Stimulated activated CD4-positive, alpha-beta T cell treated with anti-CD3 and anti-CD28 coated beads, Interleukin-1b, Interleukin-23, amount 100 ng/mL, for 1 hour (primary cell): ENCODE measurements at places on chromosomes 4 and X.

DNA sequence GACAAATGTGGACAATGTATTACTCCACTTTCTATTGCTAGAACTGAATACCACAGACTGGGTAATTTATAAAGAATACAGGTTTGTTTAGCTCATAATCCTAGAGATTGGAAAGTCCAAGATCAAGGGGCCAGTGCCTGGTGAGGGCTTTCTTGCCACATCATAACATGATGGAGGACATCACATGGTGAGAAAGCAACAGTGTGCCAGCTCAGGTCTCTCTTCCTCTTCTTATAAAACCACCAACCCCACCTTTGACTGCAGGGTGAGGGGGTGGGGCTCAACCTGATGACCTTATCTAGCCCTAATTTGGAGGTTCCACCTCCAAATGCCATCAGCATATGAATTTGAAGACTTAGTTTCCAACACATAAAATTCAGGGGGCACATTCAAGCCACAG lies 105.7 kb upstream of the CXorf66 start:
- no peak for DNase-seq

DNA sequence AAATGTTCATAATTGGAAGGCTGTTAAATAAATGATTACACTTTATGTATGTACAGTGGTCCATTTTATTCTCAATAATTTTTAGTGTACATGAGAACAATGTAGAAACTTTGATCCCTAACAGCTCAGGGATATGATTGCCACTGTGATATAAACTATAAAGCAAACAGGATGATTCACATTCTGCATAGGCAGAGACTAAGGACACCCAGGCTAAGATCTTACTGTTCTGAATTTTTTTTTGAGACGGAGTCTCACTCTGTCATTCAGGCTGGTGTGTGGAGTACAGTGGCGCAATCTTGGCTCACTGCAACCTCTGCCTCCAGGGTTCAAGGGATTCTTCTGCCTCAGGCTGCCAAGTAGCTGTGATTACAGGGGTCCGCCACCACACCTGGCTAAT lies 186.6 kb downstream of the PDGFC start:
- no peak for DNase-seq

GRCh38 chrX:2679534-2680485 lies 11.3 kb upstream of the CD99 start:
- no peak for DNase-seq

DNA sequence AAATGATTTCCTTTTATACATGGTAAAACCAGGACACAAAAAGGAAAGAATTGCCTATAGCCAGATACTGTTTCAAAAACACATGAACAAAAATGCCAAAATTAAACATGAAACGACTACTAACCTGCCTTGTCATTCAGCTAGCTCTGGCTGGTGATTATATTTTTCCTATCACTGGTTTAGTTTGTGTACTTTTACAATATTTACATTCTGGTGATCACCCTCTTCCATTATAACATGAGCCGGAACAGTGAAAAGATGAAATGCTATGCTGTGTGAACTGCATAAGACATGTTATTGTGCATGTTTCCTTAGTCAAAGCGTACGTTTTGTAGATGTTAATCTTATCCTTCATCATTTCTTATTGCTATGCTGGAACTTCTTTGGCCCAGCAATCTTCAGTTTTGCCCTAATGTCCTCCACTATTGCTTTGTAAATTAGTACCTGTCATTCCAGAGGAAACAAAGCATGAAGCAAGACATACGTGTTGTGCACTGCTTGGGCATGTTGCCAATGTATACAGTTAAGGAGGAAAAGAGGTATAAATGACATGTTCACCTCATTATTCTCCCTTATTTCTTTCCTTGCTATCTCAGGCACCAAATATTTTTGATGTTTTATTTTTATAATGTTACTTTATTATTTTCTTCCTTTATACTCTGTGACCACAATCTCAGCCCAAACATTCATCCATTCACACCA lies 386.3 kb downstream of the ARHGAP24 start:
- DNase-seq: no peak

DNA sequence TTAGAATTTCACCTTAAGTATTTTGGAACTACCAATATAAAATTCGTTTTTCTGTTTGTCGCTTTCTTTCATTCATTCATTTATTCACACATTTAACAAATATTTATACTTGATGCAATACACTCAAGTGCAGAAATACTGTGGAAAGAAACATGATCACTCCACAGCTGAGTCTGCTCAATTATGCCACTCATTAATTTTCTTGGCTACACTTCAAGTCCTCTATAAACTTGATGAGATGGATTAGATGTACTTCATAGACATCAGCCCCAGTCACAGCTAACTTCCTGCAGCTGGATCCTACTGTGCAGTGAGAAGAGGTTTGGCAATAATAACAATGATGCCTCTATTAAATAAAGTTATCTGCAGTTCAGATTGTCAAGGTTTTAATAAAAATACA lies 208.1 kb downstream of the PDGFC start:
- no peak for DNase-seq

DNA sequence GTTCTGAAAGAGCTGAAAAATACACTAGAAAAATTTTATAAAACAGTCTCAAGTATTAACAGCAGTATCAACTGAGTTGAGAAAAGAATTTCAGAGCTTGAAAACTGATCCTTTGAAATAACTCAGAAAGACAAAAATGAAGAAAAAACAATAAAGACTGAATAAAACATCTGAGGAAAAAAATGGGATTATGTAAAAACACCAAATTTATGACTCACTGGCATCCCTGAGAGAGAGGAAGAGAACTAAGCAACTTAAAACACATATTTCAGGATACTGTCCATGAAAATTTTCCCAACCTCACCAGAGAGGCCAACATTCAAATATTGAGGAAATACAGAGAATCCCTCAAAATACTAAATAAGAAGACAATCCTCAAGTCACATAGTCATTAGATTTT lies 22.9 kb downstream of the PABPC4L start:
- DNase-seq: no peak

DNA sequence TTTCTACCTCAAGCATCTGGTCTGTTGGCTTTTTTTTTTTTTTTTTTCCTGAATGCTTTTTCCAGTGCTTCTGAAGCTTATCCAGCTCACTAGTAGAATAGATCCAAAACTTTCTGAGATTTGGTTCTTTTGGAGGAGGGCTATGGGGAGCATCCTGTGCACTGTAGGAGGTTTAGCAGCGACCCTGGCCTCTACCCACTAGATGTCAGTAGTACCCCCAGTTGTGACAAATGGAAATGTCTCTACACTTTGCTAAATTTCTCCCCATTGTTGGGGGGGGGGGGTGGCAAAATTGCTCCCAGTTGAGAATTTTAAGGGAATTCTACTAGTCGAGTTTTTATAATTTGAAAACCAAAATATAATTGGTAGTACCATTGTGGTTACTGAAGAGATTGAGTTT lies 23.0 kb upstream of the PPA2 start:
- no peak for DNase-seq

- DNase-seq: peak; percentile 57
Measured at GRCh38 chrX:149540621-149541520, at the start of gene EOLA1. Gene EOLA1 (plus strand): TSS chrX:149541012. CDS start chrX:149545631, 4,619 bp downstream.

DNA sequence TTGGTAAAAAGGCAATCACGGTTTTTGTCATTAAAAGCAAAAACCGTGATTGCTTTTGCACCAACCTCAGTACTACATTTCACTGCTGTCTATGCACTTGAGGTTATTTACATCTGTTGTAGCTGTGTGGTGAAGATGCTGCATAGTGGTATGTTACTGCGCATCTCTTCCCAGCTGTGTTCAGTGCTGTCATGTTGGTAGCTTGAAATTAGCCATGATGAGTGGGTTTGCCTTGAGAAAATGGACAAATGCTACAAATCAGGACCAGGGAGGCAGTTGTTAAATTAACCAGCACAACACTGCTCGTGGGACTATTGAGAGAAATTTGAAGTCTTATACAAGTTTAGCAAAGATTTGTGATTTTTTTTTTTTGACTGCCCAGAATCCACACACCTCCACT lies 2.2 kb upstream of the SMIM43 start:
- no peak for DNase-seq

DNA sequence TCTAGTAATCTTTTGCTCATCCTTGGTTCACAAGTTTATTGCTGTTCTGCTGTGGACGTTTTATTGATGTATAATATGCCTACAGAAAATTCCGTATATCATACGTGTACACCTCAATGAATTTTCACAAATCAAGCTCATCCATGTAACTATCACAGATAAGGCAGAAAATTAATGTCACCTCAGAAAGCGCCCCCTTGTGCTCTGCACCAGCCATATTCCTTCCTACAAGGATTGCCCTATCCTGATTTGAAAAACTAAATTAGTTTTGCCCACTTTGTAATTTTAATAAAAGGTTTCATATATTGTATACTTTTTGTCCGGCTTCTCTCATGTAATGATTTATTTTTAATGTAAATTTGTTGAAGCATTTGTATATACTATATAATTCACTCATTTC lies 390.8 kb downstream of the ADGRL3 start:
- no peak for DNase-seq

- DNase-seq: no peak
Measured at GRCh38 chr4:174764105-174764729, 64.8 kb downstream of the GLRA3 start.

DNA sequence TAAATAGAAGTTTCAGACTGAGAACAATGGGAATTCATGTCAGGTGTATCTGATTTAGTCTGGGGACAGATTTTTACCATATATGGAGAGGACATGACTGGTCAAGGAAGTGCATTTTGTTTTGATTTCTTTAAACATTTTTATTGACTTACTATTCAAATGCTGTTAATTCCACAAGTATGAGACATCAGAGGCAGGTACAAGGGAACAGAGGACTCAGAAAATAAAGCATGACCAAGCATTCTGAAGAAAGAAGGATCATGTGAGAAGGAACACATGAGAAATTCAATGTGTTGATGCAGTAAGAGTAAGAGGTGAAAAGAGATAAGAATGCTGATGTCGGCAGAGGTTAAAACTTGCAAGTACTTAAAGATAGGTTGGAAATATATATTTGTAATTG lies 1452.6 kb downstream of the PCDH7 start:
- DNase-seq: no peak

GRCh38 chrX:113726466-113726865 lies 857.4 kb upstream of the HTR2C start:
- no peak for DNase-seq

GRCh38 chrX:13252726-13253125 lies 67.1 kb downstream of the ATXN3L start:
- DNase-seq: no peak

DNA sequence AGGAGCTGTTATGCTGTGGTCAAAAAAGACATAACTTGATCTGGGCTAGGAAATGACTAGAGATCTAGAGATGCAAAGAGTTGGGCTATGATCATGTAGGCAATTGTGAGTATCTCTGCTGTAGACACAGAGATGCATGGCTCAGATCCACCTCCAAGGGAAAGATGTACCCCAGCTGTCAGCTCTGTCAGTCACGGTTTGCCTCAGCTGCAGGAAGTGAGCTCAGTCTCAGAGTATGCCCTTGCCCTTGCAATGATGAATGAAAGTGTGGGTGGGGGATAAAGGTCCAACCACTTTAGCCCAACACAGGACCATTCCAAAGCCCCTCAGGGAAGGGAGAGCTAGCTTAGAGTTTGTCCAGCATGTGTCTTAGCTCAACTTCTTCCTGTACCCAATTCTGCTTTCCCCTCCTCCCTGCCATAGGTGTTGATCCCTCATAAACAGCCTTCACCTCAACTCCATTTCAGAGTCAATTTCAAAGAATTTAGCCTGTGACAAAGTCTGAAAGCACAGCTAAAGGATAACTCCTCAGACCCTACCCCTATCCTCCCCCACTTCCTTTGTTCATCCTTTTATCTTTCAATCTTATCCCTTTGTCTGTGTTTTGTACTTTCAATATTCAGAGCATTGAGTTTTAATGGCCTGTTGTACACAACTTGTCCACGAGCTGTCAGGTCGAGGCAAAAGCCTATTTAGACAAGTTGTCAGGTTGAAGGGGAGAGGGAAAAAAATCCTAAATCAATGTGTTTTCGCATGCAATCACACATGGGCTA lies 90.6 kb downstream of the MID1IP1 start:
- no peak for DNase-seq

DNA sequence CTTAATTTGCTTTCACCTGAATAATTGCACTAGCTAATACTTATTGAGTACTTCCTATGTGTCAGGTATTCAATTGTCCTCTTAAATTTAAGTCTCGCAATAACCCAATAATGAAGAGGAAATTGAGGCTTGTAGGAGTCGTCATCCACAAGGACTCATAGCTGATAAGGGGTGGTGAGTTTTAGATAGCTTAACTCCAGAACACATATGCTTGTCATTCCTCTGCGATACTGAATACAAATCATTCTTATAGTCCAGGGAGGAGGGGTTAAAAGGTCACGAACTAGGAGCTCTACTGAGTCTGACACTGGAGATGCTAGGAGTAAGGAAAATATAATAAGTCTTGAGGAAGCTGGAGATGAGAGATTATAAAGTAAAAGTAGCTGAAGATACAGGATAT lies 1.4 kb upstream of the PACRGL start:
- DNase-seq: no peak

DNA sequence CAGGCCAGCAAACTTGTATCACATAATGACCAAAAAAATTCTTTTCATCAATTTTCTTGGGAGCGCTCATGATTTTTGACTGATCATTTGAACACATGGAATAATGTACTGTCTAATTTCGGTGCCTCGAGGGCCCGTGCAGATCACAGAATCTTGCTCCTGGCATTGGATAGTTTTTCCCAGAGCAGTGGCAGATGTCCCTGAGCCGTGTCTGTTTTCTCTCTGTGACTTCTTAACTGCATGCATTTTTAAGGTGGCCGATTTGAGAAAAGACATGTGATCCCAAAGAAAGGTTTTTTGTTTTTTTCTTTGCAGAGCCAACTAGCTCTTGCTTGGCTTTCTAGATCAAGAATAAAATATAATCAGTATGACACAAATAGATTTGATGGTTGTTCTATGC lies 19.7 kb downstream of the GPRIN3 start:
- DNase-seq: no peak

- no peak for DNase-seq
Measured at GRCh38 chr4:54392479-54392878, 163.4 kb downstream of the PDGFRA start.

GRCh38 chr4:80226094-80226493 lies 28.8 kb downstream of the PRDM8 start:
- DNase-seq: no peak

DNA sequence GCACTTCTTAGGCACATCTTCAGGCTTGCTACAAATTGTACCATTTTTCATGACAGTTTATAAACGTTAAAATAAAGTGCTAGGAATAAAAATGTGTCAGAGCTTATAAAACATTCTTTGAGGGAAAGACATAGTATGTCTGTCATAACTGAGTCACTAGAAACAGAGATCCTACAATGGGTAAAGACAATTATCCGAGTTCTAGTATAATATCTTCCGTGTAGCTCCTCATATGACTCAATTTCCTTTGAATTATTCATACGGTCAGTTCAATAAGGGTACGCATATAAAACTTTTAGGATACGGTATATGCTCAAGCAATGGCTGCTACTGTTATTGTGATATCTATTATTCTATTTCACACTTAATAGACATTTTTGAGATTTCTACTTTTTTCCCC lies 349.1 kb downstream of the PCDH10 start:
- DNase-seq: no peak

- DNase-seq: no peak
Measured at GRCh38 chr4:88320780-88321373, 36.5 kb upstream of the PPM1K start.

DNA sequence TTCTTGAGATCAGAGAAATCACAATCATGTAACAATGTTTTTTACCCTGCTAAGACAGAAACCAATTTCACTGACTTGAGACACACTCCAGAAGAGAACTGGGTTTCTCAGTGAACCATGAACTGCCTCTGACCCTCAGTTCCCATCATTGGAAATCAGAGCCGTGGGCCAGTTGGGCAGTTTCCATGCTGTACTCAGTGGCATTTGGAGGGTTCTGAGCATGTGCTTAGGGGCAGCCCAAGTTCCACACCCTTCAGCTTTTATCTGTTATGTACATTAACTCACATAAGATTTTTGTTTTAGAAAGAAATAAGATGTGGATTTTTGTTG lies 77.9 kb downstream of the BTC start:
- DNase-seq: no peak
